ENCODE measurements at places on chromosomes 7 and 10. TPM values are rescaled to one million over a fixed set of nuclear protein-coding genes. Genes with fewer than 3 reads are reported as not detected.
A peak's percentile ranks its signal among the peaks of the same experiment; 100 is the strongest.

GRCh38 chr10:34719746-34720145 lies 95.3 kb downstream of the PARD3 start:
- DNase-seq, result no peak
- H3K4me3 ChIP-seq, result no peak overlapping the region
- no peak overlapping the region for H3K27ac ChIP-seq

Gene RNF32
- 3.5 TPM for total RNA-seq

DNA sequence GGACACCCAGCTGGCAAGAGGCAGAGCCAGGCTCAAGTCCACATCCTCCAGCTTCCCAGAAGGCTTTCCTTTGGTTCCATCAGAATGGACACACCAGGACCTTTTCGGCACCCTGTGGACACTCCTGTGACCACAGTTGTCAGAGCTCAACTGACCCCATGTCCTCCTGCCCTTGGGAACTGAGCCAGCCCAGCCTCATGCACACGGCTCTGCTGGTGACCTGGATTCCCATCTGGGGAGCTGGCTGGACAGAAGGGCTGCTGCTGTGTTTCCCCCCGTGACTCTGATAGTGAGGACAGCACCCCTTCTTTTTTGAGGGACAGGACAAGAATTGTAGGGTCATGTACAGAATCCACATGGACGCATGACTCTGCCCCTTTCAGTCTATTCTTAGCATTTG lies 289.2 kb downstream of the WDR37 start:
- no peaks in the 10 kb centered on the region for H3K27me3 ChIP-seq
- no peak overlapping the region for H3K4me3 ChIP-seq
- no peaks in the 10 kb centered on the region for H3K4me1 ChIP-seq

GRCh38 chr10:104337521-104337984 lies 712 bp downstream of the ITPRIP start:
- H3K4me1 ChIP-seq, result peaks cover 60% of the 10 kb centered on the region
- peak overlapping the region; percentile 99 for H3K27ac ChIP-seq
- H3K36me3 ChIP-seq, result peaks cover 4% of the 10 kb centered on the region

GRCh38 chr7:26507108-26507987 lies 215.7 kb downstream of the SNX10 start:
- H3K4me1 ChIP-seq, result peaks cover 8% of the 10 kb centered on the region
- no peak overlapping the region for H3K4me3 ChIP-seq
- H3K27ac ChIP-seq, result no peak overlapping the region
- DNase-seq, result no peak

DNA sequence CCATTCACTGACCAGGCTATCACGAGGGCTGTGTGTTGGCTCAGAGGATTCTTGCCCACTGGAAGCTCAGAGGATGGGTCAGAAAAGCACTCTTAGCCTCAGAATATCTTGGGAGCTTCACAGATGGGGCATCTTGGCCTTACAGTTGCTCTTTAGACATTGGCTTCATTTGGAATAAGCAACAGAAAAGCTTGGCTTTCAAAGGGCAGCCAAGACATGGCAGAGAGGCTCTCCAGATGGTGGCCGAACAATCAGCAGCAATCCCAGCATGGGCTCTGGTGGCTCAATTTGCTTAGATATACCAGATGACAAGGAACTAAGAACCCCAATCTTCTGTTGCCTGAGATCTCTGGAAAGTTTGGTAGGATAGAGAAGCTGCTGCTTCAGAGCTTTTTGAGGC lies 446.2 kb downstream of the ADRA2A start:
- no peak overlapping the region for H3K4me3 ChIP-seq
- no peaks in the 10 kb centered on the region for H3K4me1 ChIP-seq
- DNase-seq, result no peak
- no peak overlapping the region for H3K27ac ChIP-seq

GRCh38 chr7:109206196-109206595 lies 636.5 kb downstream of the DNAJB9 start:
- no peak overlapping the region for H3K27ac ChIP-seq
- no peaks in the 10 kb centered on the region for H3K4me1 ChIP-seq
- no peak overlapping the region for H3K4me3 ChIP-seq
- no peaks in the 10 kb centered on the region for H3K36me3 ChIP-seq

- no peak overlapping the region for H3K27ac ChIP-seq
- no peaks in the 10 kb centered on the region for H3K4me1 ChIP-seq
- H3K36me3 ChIP-seq, result no peaks in the 10 kb centered on the region
- no peaks in the 10 kb centered on the region for H3K27me3 ChIP-seq
These were observed 25.8 kb upstream of the SH2B2 start for GRCh38 chr7:102260856-102261255.

DNA sequence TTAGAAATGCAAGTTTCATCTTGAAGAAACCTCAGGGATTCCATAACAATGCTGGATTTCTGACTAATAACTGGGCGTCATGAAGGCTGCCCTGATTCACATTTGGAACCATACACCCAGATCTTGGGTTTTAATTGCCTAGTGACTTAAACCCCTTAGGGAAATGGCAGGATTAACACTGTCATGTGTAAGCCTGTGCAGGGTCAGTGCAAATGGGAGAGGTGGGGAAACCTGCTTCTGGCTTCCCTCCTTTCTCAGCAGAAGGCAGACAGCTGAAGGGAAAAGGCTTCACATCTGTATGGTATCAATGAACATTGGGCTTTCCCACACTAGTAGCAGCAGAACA lies 364.2 kb downstream of the ANKRD30A start:
- H3K27me3 ChIP-seq, result no peaks in the 10 kb centered on the region
- no peaks in the 10 kb centered on the region for H3K36me3 ChIP-seq
- no peaks in the 10 kb centered on the region for H3K4me1 ChIP-seq
- no peak overlapping the region for H3K27ac ChIP-seq
- DNase-seq, result no peak

- no peak overlapping the region for H3K4me3 ChIP-seq
- no peak for DNase-seq
These were observed 58.7 kb downstream of the DNAJC1 start for GRCh38 chr10:21944727-21945386.

DNA sequence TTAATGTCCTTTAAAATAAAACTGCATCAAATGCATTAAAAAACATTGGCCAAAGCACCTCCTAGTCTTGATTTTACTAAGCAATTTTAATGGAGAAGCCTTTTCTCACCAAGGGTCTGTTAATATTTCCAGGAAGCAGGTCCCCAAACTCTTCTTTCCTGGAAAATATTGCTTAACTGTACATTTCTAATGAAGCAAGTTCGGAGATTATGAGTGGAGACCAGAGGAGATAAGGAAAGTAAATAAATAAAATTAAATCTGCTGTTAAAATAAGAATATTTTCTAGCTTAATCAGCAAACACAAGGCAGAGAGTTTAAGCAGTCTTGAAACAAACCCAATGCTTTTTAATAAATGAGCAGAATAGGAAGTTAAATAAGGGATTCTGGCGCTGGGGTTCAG lies 322.4 kb downstream of the PTEN start:
- no peak for DNase-seq
- H3K4me1 ChIP-seq, result no peaks in the 10 kb centered on the region
- no peaks in the 10 kb centered on the region for H3K27me3 ChIP-seq
- no peak overlapping the region for H3K27ac ChIP-seq

Gene FOXP2
- 0.54 TPM for total RNA-seq

Gene STMP1
- 29.5 TPM for total RNA-seq

Gene AS3MT
- 4.0 TPM for total RNA-seq

Gene GRID2IP
- 0.13 TPM for total RNA-seq

Gene HECW1
- 0.77 TPM for total RNA-seq

GRCh38 chr7:120421151-120421651 lies 148.2 kb downstream of the KCND2 start:
- no peak for DNase-seq
- H3K4me1 ChIP-seq, result no peaks in the 10 kb centered on the region
- no peaks in the 10 kb centered on the region for H3K27me3 ChIP-seq
- no peak overlapping the region for H3K4me3 ChIP-seq
- H3K27ac ChIP-seq, result no peak overlapping the region

- H3K27me3 ChIP-seq, result no peaks in the 10 kb centered on the region
- H3K4me3 ChIP-seq, result peak overlapping the region; percentile 23
- DNase-seq, result peak; percentile 55
- H3K36me3 ChIP-seq, result no peaks in the 10 kb centered on the region
- peak overlapping the region; percentile 72 for H3K27ac ChIP-seq
These were observed 10.9 kb upstream of the RSU1 start for GRCh38 chr10:16828114-16828568.

DNA sequence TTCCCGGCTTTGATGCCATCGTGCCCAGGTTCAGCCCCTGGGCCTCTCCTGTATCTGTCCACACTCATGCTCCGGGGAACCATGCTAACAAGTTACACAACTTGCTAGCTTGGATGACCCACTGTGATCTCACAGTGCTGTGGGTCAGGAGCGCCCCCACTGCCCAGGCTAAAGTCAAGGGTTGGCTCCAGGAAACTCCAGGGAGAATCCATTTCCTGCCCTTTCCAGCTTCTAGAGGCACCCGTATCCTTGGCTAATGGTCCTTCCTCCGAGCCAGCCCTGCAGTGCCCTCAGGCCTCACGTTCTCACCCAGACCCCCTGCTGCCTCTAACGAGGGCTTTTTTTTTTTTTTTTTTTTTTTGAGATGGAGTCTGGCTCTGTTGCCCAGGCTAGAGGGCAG lies 19.5 kb downstream of the AMZ1 start:
- H3K27me3 ChIP-seq, result no peaks in the 10 kb centered on the region
- H3K27ac ChIP-seq, result no peak overlapping the region
- DNase-seq, result no peak
- no peak overlapping the region for H3K4me3 ChIP-seq

DNA sequence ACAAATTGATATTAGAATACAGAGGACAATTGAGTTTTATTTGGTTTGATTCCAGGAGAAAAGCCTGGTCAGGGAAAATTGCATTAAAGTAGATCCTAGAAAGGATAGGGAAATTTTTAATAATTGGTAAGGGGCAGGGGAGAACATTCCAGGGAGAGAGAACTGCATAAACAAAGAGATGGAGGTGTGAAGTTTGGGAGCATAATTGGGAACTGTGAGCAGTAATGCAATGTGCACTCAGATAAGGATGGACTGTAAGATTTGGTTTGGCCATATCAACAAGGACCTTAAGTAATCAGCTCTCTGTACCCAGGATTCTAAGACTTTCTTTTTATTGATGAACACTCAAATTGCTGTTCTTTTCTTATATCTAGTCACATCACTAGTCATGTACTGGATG lies 41.4 kb downstream of the ZMYND11 start:
- H3K4me1 ChIP-seq, result no peaks in the 10 kb centered on the region
- no peaks in the 10 kb centered on the region for H3K36me3 ChIP-seq
- DNase-seq, result no peak
- no peak overlapping the region for H3K27ac ChIP-seq

- H3K27me3 ChIP-seq, result no peaks in the 10 kb centered on the region
- H3K4me3 ChIP-seq, result no peak overlapping the region
- H3K27ac ChIP-seq, result no peak overlapping the region
- H3K36me3 ChIP-seq, result no peaks in the 10 kb centered on the region
- no peaks in the 10 kb centered on the region for H3K4me1 ChIP-seq
- no peak for DNase-seq
These were observed 499.0 kb upstream of the SEMA3D start for GRCh38 chr7:85685901-85686300.

DNA sequence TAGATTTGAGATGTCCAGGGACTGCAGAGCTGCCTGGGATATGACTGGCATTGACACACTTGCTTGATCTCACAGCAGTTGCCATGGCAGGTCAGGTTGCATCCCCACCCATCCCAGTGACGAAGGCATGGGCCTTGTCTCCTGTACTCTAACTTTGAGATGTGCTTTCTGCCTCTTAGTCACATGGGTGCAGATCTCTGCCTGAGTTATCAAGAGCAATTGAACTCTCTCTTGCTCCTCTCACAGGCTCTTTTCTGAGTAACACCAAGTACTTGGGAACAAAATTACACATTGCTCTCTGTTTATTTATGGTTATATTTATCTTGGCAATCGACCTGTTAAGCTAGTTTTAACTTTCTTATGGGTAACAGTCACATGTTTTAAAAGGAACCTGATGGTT lies 237.3 kb downstream of the NSUN6 start:
- no peaks in the 10 kb centered on the region for H3K27me3 ChIP-seq
- no peak overlapping the region for H3K27ac ChIP-seq
- no peaks in the 10 kb centered on the region for H3K36me3 ChIP-seq
- no peaks in the 10 kb centered on the region for H3K4me1 ChIP-seq
- no peak for DNase-seq

DNA sequence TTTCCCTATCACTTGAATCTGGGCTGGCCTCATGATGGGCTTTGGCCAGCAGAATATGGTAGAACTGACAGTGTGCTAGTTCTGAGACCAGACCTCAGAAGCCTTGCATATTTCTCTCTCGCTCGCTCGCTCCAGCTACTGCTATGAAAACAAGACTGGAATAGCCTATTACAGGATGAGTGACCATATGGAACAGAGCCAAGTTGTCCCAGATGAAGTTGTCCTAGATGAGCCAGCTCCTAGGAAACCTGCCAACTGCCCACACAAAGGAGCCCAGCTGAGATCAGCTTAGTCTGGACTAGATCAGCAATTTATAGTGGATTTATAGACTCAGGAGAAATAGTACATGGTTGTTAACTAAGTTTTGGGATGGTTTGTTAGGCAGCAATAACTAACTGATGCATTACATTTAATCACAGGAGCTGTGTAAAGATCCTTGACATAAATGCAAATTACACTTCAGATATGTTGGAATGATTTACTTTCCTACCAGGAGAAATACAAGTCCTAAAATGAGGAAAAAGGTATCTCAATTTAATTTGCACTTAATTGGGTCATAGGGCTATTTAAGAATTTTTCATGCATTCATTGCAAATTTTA lies 6.8 kb upstream of the HECW1 start:
- H3K27me3 ChIP-seq, result peaks cover 8% of the 10 kb centered on the region
- no peaks in the 10 kb centered on the region for H3K36me3 ChIP-seq
- no peaks in the 10 kb centered on the region for H3K4me1 ChIP-seq
- H3K4me3 ChIP-seq, result no peak overlapping the region

DNA sequence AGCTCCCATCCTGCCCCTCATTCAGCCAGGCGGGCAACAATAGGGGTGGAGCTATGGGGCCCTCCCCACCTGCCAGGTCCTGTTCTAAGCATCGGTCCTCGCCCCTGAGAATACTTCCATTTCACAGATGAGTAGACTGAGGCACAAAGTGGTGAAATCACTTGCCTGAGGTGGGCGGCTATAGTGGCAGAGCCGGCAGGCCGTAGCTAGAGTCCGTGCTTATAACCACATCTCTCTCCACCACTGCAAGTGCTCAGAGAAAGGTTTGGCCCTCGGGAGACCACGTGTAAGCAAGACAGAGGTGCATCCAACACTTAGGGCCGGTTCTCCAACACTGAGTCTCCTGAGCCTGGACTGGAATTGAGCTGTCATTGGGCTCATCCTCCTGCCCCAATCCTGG lies 145.8 kb upstream of the UNC5B start:
- H3K27me3 ChIP-seq, result no peaks in the 10 kb centered on the region
- H3K27ac ChIP-seq, result no peak overlapping the region
- DNase-seq, result no peak
- H3K36me3 ChIP-seq, result no peaks in the 10 kb centered on the region
- no peaks in the 10 kb centered on the region for H3K4me1 ChIP-seq

- no peak for DNase-seq
- no peaks in the 10 kb centered on the region for H3K36me3 ChIP-seq
- peaks cover 24% of the 10 kb centered on the region for H3K4me1 ChIP-seq
- H3K27ac ChIP-seq, result no peak overlapping the region
- no peaks in the 10 kb centered on the region for H3K27me3 ChIP-seq
These were observed 4.4 kb downstream of the STARD3NL start for GRCh38 chr7:38182450-38182849.

Gene CABCOCO1
- total RNA-seq, result 4.0 TPM

All from Panc1 (cell line).